Thymus (tissue), 14 donors: ENCODE measurements at places on chromosomes 1 and 21.

DNA sequence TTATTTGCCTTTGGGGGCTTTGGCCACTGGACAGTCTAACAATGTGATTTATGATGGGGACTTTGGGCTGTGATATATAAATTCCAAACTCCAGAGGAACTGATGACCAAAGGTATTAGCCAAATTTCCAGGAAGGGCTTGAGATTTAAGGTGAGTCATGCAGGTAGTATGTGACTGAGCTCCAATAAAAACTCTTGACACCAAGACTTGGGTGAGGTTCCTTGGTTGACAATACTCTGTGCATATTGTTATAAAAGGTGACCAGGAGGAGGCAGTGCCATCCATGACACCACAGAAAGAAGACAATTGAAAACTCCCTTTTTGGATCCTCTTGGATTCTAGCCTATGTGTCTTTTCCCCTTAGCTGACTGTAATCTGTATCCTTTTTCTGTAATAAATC lies 392.7 kb upstream of the LRRC7 start:
- DNase-seq: no peak

DNA sequence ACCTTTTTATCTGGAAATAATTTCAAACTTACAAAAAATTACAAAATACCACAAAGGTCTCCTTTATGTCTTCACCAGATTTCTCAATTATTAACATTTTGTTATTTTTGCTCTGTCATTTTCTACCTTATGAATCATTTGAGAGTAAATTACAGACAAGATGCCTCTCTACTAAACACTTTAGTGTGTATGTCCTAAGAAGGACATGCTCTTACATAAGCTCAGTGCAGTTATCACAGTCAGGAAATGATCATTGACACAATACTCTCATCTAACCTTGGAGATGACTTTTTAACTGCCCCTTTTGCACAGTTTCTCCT lies 378.9 kb upstream of the RUNX1 start:
- no peak for DNase-seq

DNA sequence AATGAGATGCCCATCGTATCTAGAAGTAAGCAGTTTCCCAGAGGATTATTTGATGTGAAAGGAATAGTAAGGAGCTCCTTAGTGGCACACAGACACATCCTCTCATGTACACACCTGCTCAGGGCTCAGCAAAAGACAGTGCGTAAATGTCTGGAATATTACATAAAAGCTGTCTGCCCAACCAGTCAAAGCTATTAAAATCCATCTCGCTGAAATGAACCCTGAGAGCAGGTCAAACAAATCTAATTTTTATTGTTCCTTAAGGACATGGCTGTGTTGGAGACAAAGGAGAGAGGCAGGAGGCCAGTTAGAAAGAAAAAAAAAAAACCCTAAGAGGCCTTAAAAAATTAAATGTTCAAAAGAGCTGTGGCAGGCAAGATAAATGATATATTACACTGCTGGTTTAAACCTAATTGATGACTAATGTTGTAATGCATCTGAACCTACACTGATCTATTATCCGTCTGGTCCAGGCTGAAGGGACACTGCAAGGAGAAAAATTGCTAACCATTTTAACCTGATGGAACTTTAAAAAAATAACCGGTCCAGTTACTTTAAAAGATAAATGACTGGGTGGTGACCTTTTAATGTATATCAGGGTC lies 58.5 kb upstream of the FGGY start:
- no peak for DNase-seq

DNA sequence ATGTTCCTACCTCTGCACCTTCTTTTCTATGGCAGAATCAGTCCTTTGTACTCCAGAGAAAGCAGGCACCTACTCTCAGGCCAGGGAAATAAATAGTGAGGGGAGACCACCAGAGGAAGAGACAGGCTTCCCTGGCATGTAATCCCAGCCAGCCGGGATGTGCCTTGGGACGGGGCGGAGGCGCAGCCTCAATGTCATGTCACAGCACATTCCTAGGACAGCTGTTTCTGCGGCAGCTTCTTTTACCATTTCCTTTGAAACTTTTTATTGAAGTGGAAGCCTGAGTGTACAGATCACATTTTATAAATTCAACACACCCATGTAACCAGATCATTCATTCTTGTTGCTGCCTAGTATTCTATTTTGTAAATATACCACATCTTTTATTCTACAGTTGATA lies 67.9 kb upstream of the ZNF326 start:
- no peak for DNase-seq

DNA sequence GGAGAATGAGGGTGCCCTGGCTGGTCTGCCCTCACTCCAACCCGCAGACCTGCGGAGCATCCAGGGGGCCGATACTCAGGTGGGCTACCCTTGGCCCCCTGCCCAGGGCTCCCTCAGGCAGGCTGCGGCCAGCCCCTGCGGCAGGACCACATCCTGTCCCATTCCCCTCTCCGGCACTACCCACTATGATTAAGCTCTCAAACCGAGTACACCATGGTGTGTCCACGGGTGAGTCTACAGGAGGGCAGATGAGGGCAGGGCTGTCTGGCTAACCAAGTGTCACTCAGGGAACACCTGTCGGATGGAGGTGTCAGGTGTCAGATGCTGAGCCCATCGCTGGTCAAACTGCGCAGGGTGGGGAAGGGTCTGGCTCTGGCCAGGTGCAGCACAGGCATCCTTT lies 47.2 kb downstream of the SLC66A1 start:
- no peak for DNase-seq

GRCh38 chr1:3089490-3089889 lies 20.5 kb downstream of the PRDM16 start:
- no peak for DNase-seq

- no peak for DNase-seq
Measured at GRCh38 chr1:15411593-15412137, 2.0 kb downstream of the EFHD2 start.

- no peak for DNase-seq
Measured at GRCh38 chr1:29746076-29746665, 509.8 kb downstream of the PTPRU start.

GRCh38 chr1:67825591-67825990 lies 7.7 kb downstream of the GNG12 start:
- no peak for DNase-seq

- no peak for DNase-seq
Measured at GRCh38 chr21:43332861-43333297, 94.1 kb downstream of the SIK1 start.

DNA sequence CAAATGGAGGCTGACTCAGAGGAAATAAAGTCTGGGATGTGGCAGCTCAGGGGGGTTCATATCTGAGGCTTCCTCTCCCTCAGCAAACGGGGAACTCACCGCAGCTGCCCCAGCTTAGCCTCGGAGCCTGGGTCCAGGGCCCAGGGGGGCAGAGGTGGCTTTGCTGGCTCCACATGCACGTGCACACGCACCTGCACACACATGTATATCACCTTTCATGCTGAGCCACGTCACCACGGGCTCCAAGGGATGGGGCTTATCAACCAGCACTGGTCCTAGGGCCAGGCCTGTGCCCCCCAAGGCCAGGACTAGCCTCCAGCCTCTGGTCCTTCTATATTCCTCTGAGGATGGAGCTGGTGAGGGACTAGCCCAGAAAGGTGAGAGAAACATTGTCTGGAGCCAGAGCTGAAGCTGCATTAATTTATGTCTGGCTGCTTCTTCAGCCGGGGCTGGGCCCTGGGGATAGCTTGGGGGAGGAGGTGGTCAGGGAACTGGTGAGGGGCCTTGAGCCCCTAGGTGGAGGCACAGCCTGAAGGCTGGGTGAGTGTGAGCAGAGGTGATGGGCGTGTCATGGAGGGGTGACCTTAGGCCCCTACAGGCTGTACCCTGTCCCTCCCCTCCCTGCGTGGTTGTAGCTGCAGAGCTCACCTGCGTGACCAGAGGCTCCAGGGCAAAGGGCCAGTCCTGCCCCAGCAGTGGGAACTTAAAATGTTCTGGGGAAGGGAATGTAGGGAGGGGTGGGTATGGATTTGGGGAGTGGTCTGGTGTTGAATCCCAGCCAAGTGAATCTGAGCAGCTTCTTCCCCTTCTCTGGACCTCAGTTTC lies 520.8 kb downstream of the PTPRU start:
- DNase-seq: no peak

- no peak for DNase-seq
Measured at GRCh38 chr1:151210830-151211229, 12.5 kb downstream of the PIP5K1A start.

DNA sequence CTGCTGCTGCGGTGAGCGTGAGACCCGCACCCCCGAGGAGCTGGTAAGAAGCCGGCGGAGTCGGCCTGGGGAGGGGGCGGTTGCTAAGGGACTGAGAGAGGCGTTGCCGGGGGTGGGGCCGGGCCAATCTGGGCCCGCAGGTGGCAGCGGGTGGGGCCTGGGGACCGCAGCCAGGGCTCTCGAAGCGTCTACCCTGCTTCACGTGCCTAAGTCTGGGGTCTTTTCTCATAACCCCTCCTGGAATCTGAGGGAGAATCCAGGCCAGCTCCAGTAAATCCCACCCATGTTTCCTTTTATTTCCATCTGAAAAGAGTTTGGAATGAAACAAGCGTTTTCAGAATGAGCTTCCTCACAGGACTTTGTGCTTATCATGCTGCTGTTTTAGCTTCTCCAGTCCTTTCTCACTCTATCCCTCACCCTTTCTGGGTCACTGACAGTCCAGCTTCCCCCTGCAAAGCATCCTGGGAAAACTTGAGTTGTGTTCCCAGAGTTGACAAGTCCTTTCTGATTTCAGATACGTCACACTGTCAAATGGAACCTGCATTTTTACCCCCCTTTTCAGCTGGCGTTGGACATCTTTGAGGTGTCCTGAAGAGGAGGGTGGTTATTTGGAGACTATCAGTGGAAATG lies 431 bp downstream of the CLCN6 start:
- no peak for DNase-seq

DNA sequence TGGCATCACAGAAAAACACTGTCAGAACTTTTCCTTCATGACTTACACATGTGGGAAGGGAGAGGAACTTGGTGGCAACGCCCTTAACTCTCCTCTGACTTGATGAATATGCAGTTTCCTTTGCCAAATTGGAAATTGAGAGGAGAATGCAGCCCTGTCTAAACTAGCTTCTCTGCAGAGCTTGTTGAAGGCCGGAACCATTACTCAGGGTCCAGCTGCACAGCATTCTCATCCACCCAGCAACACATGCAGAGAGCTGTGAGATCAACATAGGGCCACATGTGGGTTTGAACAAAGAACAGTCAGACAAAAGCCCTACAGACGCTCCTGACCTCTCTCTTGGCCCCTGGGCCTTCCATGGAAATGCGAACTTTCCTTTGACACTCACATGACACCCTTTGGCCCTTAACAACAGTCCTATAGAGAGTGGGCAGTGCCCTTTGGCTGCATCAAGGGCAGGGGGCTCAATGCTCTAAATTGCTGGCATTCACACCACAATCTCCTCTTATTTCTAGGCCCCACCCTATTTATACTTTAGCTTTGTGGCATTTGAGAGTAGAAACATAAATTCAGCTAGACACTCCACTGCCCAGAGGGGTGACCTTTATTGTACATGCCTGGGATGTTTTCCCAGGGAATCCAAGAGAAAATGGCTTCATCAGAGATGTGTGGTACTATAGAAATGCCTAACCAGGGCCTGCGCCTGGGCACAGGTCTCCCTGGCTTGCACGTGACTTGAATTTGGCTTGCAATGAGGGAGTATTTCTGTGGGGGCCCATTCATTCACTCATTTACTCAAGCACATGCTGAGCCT lies 64.4 kb downstream of the CDC7 start:
- DNase-seq: no peak
